ENCODE measurements at places on chromosomes 13 and 19.
A peak's percentile ranks its signal among the peaks of the same experiment; 100 is the strongest.

DNA sequence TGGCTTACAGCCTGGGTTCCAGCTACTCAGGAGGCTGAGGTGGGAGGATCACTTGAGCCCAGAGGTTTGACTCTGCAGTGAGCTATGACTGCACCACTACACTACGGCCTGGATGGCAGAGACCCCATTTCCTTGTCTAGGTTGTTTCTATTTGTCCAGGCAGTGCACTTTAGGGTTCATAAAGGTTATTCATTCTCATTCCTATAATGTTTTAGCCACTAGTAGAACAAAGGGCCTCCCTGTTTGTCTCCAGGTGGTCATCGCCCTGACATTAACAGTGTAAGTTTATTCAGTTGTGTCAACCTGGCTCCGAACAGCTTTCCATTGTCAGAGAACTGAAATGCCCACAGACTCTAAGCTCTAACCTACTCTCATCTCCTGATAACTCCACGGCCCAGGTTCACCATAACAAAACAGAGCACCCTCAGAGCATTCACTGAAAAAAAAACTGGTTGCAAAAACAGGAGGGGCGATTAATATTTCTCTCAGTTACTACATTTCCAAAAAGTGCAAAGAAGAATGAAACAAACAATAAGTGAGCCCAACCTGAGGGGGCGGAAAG, 37.1 kb downstream of the SMAD9 start:
- no peak for DNase-seq

DNA sequence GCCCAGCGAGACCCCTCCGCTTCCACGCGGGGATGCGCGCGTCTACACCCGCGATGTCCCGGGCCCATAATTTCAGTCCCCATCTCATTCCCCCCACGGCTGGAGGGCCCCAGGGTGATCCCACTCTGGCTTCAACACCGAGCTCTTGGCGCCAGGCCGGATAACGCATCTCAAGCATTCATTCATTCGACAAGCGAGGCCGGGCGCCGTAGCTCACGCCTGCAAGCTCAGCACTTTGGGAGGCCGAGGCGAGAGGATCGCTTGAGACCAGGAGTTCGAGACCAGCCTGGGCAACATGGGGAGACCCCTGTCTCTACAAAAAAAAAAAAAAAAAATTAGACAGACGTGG, 5.9 kb downstream of the ANGPTL6 start:
- DNase-seq, result no peak

DNA sequence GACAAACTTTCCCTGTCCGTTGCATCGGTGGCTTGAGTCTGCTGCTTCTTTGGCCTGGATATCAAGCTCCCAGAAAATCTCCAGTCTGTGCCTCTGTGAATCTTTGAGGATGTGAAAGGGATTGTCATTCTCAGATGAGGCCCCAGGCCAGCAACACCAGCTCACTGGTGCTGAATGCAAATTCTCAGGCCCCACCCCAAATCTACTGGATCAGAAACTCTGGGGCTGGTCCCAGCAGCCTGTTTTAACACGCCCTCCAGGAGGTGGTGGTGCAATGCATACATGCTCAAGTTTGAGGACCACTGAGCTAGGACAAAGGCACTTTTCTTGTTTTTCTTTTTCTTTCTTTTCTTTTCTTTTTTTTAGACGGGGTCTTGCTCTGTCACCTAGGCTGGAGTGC, 23.6 kb downstream of the TNFSF11 start:
- no peak for DNase-seq

GRCh38 chr13:41416276-41416675, 41.1 kb upstream of the RGCC start:
- no peak for DNase-seq

DNA sequence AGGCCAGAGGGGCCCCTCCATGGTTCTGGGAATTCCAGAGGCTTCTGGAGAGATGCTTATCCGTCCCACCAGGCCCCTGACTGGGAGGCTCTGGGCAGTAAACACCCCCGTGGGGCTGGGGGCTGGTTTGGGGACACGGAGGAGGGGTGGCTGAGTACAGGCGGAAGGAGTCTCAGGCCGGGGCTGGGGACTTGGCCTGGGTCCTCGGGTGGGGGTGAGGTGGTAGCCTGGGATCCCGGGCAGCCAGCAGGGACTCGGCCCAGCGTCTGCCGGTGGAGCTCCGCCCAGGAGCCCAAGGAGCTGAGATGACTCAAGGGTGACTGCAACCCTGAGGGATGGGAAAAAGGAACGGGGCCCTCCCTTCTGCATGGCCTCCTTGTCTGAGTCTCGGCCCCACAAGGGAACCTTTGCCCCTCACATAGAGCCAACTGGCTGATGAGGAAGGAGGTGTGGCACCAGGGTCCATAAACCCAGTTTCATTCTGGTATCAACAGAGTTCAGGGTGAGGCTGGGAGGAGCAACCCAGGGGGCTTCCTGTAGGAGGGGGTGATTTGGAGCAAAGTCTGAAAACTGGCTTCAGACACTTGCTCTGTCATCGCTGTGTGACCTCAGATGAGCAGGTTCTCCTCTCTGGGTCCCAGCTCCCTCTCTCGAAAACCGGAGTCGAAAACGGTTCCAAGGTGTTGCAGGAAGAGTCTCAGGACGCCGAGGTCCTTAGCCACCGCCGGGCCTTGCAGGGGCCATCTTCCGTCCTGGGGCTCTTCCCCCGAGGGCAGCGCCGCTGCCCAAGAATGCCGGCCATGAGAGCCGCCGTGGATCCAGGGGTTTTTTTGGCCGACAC, 809 bp downstream of the MISP start:
- DNase-seq, result no peak

- DNase-seq, result no peak
These were observed 10.2 kb downstream of the C2CD4C start for GRCh38 chr19:398719-399118.

- no peak for DNase-seq
These were observed 15.2 kb downstream of the HTR2A start for GRCh38 chr13:46881621-46882020.

DNA sequence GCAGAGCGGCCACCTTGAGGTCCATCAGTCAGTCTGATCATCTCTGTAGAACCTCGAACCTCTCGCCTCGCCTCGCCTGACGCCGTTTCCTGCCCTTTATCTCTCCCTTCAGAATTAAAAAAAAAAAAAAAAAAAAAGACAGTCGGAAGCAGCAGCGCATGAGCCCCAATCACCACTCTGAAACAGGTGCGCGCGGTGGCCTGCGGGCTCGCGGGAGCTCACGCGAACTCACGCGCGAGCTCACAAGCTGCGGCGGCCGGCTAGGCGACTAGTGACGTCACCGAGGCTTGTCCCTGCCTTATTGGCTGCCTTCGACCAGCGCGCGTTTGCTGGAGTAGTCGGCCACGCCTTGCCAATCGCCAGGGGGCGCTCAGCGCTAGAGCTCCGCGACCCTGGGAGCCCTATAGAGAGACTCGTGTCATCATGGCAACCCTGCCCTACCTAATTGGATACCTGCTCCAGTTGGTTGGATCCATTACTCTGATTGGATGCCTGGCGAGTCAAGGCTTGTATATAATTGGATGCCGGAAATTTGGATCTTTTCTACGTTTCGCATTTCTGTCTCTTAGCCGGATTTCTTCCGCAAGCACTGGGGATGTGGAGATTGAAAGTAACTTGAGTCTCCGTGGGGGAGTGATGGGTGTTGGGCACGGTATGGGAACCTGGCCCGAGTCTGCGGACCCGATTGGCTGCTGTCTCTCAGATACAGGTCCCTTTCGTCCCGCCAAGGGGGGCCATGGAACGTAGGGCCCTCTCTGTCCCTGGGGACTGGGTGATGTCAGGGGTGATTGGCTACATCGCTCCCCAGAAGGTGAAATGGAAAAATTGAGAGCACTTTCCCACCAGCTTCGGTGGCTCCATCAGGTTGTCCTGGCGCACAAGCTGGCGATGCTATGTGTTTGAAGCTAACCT, 31.6 kb downstream of the SYT3 start:
- peak; percentile 75 for DNase-seq

- no peak for DNase-seq
These were observed 175.5 kb downstream of the COL4A1 start for GRCh38 chr13:110131424-110131823.

DNA sequence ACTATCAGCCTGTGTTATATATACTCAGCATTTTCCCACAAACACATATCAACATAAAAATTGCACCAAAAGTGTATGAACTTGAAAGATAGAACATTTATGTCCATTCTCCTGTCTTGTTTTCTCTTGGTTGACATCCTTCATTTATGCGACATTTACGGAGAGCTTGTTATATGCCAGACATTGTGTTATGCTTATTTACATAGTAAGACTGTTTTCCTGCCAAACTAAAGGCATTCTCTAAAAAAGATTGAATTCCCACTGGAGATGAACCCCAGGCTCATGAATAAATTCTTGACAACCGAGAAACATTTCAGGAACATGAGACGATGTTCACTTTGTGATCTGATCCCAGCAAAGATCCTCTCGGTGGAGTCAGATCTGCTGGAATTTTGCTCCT, 131.0 kb downstream of the RAP2A start:
- DNase-seq, result no peak

DNA sequence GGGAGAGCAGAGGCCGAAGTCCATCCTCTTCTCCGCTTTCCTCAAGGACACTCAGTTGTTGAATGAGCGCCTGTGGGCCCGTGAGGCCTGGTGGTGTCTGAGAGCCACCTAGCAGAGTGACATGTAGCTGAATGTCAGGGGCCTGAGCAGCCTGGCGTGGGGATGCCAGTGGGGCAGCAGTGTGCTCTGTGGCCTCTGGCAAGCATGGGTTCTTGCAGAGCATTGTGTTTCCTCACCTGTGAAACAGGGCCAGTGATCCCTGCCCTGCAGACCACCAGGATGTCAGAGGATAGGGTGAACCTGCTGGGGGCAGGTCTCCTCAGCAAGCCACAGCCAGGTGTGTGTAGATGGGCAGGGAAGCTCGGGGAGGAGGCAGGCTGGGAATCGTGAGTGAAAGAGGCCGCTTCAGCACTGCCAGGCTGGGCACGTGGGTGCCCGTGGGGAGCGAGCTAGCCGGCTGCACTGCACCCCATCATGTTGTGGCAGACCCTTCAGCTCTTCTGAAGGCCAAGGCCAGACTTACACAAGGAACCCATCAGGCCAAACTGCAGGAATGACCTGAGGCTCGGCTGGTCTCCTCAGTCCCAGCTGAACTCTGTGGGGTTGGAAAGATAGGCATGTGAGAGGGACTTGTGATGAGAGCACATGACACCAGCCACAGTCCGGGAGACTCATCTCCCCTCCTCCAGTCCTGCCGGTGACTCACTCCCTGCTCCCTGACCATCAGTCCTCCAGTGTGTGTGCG, 5.0 kb downstream of the PPP1R37 start:
- DNase-seq, result no peak

Data from CD4-positive, alpha-beta T cell treated with Interleukin-21 for 1 hour (primary cell).